ENCODE measurements at places on chromosomes 2 and 18. TPM values are rescaled to one million over a fixed set of nuclear protein-coding genes. Genes with fewer than 3 reads are reported as not detected.

VAMP5 gene
- 0.59 TPM for total RNA-seq

CRYGA gene
- total RNA-seq = not detected

GRCh38 chr2:232300894-232301387, 77.6 kb upstream of the ALPP start:
- no peak overlapping the region for H3K4me3 ChIP-seq
- no peak overlapping the region for H3K27ac ChIP-seq
- H3K27me3 ChIP-seq = no peaks in the 10 kb centered on the region
- no peaks in the 10 kb centered on the region for H3K36me3 ChIP-seq
- no peaks in the 10 kb centered on the region for H3K4me1 ChIP-seq
- no peak for DNase-seq

- no peak for DNase-seq
- peaks cover 10% of the 10 kb centered on the region for H3K36me3 ChIP-seq
- H3K4me1 ChIP-seq = peaks cover 3% of the 10 kb centered on the region
- H3K4me3 ChIP-seq = no peak overlapping the region
- H3K27ac ChIP-seq = no peak overlapping the region
These were observed 179.6 kb downstream of the FAM124B start for GRCh38 chr2:224222291-224222690.

DNA sequence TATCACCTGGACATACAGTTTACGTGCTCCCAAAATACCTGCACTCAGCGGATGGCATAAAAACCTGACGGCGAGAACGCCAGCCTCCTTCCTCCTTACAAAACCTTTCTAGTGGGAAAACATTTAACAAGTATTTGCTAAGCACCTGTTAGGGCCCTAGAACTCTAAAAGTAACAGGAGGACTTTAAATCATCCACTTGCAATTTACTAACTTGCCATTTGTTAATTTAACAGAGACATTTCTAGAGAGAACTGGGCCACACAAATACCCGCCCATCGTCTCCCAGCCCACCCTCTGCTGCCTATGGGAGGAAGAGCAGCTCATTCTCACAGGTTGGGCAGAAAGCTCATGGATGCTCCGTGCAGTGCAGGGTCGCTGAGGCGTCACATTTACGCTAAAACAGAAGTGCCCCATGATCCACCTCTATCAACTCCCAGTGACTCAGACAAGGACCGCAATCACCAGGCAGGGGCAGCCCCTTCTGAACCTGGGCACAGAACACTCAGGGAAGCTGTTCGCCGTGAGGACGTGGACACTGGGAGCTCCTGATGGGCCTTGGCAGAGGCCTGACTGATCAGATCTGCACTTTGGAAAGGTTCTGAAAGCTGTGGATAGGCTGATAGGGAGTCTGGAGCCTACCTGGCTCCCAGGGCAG, 106.9 kb downstream of the HDAC4 start:
- H3K4me1 ChIP-seq = peaks cover 18% of the 10 kb centered on the region
- no peaks in the 10 kb centered on the region for H3K27me3 ChIP-seq
- no peak overlapping the region for H3K27ac ChIP-seq
- DNase-seq = no peak

DNA sequence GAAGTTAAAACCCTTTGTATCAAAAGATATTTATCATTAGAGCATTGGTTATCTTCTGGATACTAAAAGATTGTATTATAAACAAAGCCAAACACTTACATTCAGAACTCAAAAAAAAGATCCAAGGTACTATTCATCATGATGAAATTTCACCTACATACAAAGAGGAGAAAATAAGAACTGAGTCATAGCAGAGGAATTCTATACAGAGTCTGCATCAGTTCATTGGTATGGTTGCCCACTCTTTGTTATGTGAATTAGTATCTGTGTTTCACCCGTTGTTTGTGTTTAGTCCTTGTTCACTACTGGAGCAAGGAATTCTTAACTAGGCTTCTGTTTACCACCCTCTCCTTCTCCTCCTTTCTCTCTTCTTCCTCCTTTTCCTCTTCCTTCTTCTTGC, 157.9 kb downstream of the LNPK start:
- H3K27me3 ChIP-seq = no peaks in the 10 kb centered on the region
- no peaks in the 10 kb centered on the region for H3K36me3 ChIP-seq
- H3K27ac ChIP-seq = no peak overlapping the region
- no peak for DNase-seq
- peak overlapping the region; percentile 41 for H3K4me3 ChIP-seq

DNA sequence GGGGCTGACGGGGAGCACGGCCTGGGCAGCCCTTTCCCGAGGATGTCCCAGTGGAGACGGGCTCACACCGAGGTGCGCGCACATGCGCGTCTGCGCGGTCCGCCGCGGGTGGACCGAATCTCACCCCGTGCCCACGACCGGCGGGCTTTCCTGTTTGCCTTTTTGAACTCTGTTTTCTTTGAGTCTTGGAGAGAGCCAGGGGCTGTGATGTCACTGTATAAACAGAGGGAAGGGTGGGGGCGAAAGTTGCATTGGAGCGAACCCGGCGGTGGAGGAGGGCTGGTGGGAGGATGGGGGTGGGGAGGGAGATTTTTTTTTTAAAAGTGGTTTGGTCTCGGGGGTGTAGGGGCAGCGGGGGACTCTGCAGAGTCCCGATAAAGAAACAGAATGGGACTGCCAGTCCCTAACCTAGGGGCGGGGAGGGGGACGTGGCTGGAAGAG, 141.2 kb upstream of the CTAGE1 start:
- peaks cover 17% of the 10 kb centered on the region for H3K27me3 ChIP-seq
- no peaks in the 10 kb centered on the region for H3K36me3 ChIP-seq
- no peak overlapping the region for H3K27ac ChIP-seq
- DNase-seq = no peak

- no peaks in the 10 kb centered on the region for H3K36me3 ChIP-seq
- no peaks in the 10 kb centered on the region for H3K27me3 ChIP-seq
- DNase-seq = no peak
- H3K4me3 ChIP-seq = no peak overlapping the region
- H3K27ac ChIP-seq = no peak overlapping the region
- H3K4me1 ChIP-seq = peaks cover 2% of the 10 kb centered on the region
These were observed 43.1 kb downstream of the IKZF2 start for GRCh38 chr2:213108308-213108707.

Data from H9 (cell line).